Activated CD8-positive, alpha-beta T cell treated with anti-CD3 and anti-CD28 coated beads for 36 hours (primary cell): ENCODE measurements at places on chromosomes 1 and 21.

DNA sequence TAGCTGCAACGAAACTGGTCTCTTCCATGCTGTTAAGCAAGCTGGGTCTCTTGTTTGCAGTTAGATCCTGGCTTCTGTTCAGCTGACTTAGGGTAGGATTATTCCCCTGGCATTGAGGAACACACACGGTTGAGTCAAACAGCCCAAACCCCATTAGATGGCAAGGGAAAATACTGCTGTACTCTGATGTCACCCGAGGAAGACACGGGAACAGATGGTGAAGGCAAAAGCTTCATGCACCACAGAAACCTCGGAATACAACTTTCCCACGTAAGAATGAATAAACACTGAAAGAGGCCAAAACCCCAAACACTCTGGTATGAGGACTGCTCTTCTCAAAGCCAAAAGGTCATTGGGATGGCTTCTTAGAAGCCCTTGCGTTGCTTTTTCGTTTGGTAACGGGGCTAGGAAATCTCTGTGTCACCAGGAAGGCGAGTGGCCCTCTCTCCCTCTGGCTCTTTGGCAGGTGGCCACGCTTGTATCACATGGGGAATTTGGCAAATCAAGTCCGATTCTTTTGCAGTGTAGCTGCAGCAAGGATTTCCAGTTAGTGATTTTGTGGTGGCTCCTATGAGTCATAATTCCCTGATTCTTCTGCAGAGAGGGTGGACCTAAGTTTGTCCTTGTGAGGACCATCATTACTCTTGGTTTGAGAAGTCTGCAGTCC, 16.7 kb upstream of the LYST start:
- DNase-seq, result peak; percentile 62

GRCh38 chr1:14326857-14327256, 271.6 kb upstream of the KAZN start:
- no peak for DNase-seq

- DNase-seq, result peak; percentile 74
Measured at GRCh38 chr21:45970674-45971615, 10.6 kb upstream of the COL6A1 start.

DNA sequence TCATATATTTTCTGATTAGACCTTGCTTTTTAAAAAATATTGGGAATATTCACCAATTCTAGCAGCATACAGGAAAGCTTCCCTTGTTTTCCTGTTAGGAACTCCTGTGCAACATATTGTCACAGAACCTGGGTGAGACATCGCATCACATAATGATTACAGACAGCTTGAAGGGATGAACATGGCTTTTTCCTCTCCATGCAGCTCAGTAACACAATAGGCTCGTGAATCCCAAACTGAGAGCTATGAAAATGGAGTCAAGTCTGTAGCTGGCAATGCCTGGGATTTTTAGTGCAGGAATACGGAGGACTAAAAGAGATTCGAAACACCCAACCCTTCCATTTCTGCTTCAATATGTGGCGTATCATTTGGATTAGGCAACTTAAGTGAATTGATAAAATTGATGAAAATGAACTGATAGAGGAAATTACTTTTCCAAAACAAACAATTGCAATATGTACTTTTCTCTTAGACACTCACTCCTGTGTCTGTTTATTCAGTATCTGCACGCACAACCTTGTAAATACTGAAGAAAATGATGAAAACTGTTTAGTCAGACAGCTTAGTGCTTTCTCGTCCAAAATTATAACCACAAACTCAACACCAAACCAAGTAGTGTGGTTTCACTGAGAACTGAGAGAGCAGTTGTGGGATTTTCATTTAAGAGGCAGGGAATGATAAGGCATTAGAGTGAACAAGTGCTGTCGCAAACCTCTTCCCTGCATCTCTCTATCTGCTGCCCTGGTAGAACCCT, 250.4 kb downstream of the PTBP2 start:
- no peak for DNase-seq

GRCh38 chr1:215728169-215728568, 161.1 kb downstream of the KCTD3 start:
- no peak for DNase-seq

DNA sequence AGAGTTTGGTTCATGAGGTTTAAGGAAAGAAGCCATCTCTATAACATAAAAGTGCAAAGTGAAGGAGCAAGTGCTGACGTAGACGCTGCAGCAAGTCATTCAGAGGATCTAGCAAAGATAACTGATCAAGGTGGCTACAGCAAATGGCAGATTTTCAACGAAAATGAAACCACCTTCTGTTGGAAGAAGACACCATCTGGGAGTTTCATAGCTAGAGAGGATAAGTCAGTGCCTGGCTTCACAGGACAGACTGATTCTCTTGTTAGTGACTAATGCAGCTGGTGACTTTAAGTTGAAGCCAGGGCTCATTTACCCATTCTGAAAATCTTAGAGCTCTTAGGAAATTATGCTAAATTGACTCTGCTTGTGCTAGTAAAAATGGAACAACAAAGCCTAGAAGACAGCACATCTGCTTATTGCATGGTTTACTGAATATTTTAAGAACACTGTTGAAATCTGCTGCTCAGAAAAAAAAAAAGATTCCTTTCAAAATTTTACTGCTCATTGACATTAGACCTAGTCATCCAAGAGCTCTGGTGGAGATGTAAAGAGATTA, 10.5 kb downstream of the MAEL start:
- DNase-seq, result no peak

GRCh38 chr1:183739082-183739481, 65.8 kb upstream of the RGL1 start:
- peak; percentile 1 for DNase-seq

DNA sequence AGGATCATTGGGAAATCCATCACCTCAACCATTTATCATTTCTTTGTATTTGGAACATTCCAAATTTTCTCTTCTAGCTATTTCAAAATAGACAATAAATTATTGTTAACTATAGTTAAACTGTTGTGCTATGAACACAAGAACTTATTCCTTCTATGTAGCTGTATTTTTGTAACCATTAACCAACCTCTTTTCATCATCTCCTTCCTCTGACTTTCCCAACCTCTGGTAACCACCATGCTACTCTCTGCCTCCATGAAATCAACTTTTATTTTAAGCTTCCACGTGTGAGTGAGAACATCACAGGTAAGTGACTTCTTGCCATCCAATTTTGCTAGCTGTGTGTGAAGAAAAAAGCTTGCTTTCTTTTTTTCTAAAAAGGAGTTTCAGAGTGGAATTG, 418 bp downstream of the IFI44L start:
- no peak for DNase-seq

DNA sequence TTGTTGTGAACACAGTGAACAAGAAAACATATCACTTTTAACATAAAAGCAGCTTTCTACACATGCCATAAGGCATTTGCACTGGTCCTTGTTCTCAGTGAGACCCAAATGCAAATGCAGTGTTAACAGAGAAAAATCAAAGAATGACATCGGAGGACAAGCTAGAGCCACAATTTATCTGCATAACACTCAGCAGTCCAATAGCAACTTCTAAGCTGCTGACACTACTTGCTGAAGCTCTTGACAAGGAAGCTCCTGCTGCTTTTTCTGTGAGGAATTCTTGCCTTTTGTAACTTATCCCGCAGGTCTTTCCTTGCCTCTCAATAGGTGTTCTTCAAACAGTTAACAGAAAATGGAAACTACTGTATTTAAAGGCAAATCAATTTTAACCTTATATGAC, 34.7 kb downstream of the USH2A start:
- DNase-seq, result no peak

- no peak for DNase-seq
Measured at GRCh38 chr1:29338908-29339575, 102.7 kb downstream of the PTPRU start.

- no peak for DNase-seq
Measured at GRCh38 chr1:235102993-235103411, 25.6 kb downstream of the TOMM20 start.

DNA sequence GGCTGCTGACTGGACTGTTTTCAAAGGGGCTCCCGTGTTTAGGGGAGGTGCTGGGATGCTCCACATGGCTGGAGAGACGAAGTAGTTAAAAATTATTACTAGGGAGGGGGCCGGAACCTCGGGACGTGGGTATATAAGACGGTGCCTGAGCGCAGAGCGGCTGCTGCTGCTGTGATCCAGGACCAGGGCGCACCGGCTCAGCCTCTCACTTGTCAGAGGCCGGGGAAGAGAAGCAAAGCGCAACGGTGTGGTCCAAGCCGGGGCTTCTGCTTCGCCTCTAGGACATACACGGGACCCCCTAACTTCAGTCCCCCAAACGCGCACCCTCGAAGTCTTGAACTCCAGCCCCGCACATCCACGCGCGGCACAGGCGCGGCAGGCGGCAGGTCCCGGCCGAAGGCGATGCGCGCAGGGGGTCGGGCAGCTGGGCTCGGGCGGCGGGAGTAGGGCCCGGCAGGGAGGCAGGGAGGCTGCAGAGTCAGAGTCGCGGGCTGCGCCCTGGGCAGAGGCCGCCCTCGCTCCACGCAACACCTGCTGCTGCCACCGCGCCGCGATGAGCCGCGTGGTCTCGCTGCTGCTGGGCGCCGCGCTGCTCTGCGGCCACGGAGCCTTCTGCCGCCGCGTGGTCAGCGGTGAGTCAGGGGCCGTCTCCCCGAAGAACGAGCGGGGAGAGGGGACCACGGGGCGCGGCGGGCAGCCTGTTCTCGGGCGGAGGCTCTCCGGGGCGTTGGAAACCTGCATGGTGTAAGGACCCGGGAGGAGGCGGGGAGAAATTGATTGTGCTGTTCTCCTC, at the start of gene CHODL:
Gene CHODL, plus strand, starts transcription at position 163 of the 793 bp plus-strand sequence. Its CDS starts 391 bp downstream, at position 554.
- no peak for DNase-seq

- no peak for DNase-seq
Measured at GRCh38 chr1:109762039-109762585, 1.6 kb downstream of the EPS8L3 start.
